Colonic mucosa (tissue), 4 donors: ENCODE measurements at places on chromosomes 2 and 18. TPM values are rescaled to one million over a fixed set of nuclear protein-coding genes. Genes with fewer than 3 reads are reported as not detected.

GRCh38 chr2:194182888-194183287 lies 1474.1 kb upstream of the SLC39A10 start:
- DNase-seq: no peak

The SOX11 gene
- not detected for total RNA-seq

DNA sequence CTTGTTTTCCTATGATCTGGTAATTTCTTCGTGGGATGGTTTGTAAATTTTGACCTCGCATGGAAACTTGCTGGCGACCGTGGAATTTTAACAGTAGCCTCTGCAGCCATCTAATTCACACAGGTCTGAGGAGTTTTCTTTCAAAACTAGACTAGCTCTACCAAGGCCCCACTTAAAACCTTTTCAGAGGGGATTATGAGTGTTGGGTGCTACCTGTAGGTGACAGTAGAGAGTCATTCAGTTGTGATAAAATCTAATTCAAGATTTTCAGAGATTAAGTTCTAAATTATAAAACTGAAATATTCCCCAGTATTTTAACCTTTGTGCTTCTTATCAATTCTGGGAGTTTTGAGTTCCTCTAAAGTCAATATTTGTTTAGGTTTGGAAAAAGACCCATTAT lies 31.0 kb downstream of the THSD7B start:
- no peak for DNase-seq

DNA sequence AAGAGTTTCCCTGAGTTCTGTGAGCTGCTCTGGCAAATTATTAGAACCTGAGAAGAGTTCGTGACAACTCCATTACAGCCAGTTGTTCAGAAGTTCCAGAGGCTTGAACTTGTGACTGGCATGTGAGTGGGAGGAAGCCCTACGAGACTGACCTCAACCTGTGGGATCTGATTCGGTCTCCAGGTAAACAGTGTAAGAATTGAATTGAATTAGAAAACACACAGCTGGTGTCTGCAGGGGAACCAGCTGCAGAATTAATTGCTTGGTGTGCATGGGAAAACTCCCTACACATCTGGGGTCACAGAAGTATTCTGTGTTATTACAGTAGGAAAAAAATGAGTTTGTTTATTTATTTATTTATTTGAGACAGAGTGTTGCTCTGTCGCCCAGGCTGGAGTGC lies 14.0 kb upstream of the ITSN2 start:
- DNase-seq: no peak

DNA sequence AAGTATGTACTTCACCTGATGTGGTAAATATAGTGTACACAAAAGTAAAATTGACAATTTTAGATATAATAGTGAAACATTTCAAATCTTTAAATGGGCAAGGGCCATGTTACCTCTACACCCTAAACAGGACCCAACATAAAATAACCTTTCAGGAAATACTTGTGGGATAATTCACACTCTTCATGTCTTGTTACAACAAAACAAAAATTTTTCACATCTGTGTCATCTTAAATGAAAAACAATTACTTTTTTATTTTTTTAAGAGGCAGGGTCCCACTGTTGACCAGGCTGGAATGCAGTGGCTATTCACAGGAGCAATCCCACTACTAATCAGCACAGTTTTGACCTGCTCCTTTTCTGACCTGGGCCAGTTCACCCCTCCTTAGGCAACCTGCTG lies 42.1 kb downstream of the SRBD1 start:
- DNase-seq: no peak

The SPOPL gene
- total RNA-seq: 38.0 TPM

The EGR4 gene
- not detected for total RNA-seq

The GNLY gene
- 4.7 TPM for total RNA-seq

DNA sequence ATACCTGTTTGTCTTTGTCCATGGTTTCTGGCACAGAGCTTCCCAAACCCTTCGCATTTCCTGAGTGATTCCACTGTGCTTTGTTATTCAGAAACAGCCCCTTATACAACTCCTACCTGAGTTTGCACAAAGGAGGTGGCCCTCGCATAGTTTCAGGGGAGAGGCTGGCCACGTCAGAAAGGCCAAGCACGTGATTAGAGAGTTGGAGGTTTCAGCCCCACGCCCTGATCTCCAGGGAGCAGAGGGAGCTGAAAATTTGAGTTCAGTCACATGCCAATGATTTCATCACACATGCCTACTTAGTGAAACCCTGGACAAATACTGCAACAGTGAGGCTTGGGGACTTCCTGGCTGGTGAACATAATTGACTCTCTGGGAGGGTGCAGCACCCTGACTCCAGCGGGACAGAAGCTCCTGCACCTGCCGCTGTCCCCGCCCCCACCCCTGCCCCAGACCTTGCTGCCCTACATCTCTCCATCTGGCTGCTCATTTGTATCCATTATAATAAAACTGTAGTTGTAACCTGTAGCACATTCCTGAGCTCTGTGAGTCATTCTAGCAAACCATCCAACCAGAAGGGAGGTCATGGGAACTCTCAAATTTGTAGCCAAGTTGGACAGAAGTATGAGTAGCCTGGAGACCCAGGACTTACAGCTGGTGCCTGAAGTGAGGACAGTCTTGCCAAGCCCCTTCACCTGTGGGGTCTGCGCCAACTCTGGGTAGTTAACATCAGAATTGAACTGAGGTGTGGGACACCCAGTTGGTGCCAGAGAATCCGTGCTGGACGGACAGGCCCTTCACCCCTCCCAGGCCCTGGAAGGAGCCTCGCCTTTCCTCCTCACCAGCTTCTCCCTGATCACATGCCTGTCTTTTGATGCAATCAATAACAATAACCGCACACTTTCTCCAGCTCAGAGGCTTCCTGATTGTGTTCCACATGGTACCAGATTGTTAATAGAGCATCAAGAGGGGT lies 224.3 kb downstream of the ANAPC1 start:
- peak; percentile 66 for DNase-seq

The XRCC5 gene
- 205 TPM for total RNA-seq

DNA sequence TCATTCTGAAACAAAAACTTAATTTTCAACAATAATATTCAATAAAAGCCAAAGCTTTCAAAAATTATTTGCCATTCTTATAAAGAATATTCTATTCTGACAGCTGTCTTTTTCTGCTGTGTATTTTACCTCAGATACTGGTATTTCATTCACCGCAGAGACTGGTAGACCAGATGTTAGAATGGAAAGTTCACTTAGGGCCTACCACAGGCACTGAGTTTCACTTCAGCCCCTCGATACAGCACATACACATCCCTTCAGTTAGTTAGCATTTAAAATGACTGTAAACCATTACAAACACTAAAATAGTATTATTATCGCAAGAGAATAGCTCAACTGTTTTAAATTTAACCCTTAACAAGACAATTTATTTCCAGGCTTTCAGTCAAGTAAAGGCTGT lies 24.2 kb upstream of the GATA6 start:
- DNase-seq: no peak

DNA sequence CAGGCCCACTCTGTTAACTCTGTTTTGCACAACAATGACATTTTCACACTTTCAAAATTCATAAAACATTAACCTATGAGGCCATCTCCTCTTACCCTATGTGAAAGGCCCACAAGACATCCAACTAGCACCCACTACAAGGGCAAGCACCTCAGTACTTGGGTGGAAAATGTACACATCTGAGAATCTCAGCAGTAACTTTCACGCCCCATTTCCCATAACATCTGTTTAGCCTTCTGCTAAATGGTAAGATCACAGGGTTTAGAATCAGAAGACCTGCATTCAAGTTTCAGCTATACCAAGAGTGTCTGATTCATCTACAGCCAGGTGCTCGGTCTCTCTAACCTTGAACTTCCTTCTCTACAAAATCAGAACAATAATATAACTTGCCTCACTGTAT lies 89.2 kb downstream of the SP100 start:
- no peak for DNase-seq

DNA sequence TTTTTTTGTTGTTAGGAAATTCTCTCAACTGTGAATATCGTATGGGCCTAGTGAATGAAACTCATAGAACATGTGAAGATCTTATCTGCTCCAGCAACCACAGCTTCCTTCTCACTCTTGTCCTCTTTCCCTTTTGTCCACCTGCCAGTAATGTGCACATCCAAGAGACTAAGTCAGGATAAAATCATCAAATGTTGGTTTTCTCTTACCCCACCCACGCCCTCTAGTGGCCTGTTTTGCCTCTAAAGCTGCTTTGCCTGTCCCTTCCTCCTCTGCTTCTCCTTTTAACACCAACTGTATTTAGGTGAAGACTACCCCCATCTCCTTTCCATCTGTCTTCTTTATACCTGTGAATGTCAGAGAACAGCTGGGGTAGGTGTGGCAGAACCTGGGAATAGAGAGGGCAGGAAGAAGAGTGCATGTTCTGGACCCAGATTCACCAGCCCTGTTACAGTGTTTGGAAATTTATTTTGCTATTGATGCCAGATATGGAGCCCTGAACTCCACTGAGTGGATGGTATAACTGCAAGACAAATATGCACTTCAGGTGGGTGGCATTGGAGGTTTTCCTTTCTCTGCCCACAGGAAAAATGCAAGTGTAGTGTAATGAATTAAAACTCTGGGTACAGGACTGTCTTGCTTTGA lies 8.4 kb upstream of the MGAT5 start:
- DNase-seq: peak; percentile 89

DNA sequence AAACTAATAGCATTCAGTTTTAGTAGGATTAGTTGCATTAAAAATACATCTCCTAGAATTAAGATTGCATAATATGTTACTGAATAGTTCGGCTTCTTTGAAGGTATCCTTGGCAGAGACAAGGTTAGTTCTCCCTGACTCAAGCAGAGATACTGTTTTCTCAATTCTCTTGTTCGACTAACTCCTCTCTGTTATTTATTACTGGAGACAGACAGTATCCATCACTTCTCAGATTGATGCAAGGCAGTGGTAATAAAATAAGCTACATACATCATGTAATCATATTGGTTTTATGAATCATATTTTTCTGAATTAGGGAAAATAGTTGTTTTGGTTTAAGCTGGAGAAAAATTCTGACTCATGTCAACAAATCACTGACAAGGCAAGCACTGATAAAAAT lies 134.8 kb downstream of the SLC8A1 start:
- no peak for DNase-seq

DNA sequence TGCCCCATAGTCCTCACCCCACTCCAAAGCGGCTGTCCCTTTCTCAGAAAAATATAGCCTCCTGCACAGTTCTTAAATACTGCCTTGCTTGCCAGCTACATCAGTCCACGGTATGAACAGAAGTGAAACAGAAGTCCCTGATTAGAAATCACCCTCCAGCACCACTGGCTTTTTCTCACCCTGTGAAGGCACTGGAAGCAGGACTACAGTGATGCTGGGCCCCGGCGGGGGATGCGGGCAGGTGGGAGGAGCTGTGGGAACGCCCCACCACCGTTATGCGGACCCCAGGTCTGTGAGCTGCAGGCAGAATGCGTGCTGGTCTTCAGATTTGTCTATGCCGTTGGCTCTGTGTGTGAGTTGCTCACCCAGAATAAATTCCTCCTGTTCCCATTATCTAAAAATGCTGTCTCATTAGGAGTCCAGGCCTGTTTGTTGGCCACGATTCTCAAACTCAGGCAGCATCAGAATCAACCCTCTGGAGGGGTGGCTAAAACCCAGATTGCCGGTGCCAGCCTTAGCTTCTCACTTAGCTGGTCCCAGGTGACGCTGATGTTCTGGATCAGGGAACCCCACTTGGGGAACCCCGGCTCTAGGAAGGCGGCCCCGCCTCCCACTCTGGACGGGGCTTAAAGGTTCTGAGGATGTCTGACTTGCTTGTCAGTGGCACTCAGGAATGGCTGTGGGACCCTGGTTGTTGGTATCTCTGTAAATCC lies 224.8 kb upstream of the PXDN start:
- DNase-seq: no peak

DNA sequence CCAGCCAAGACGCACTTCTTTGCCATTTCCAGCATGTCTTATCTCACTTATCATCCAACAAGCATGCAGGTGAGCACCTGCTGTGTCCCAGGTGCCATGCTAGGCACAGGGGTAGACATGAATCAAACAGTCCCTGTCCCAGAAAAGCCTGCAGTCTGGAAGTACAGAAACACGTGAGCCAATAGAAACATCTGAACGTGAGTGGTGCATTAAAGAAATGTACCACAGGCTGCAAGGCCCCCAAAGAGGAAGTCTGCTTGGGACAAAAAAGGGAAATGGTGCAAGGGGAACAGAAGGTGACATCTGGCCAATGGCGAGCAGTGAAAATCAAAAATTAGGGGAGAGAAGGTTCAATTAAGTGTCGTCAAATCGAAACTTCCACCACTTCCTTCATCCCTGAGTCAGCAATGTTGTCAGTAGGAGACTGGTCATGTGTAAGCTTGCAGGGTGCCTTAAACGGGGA lies 17.6 kb upstream of the TMEM247 start:
- no peak for DNase-seq

The FOXI3 gene
- total RNA-seq: not detected

GRCh38 chr2:24048769-24049484 lies 614 bp upstream of the FKBP1B start:
- DNase-seq: no peak

The LYPD1 gene
- total RNA-seq: not detected

- DNase-seq: no peak
Measured at GRCh38 chr2:85847051-85847588, 41.7 kb downstream of the ST3GAL5 start.

The MAB21L4 gene
- 22.2 TPM for total RNA-seq

The ANKRD62 gene
- 0.40 TPM for total RNA-seq

The DLX2 gene
- not detected for total RNA-seq

DNA sequence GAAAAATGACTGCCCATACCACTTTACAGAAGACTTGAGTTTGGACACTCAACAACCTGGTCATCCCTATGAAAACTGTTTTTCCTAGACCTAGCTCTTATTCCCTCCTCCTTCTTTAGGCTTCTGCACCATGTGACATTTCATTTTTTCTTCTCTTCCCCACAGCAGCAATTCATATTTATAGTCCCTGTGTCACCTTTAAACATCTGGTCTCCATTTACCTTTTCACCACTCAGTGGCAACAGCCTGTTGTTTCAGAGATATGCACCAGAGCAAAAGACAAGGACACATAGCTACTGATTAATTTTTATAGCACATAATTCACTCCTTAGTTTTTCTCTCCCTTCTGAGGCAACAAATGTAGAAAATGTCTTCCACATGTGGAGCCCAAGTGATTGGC lies 118.7 kb downstream of the RIT2 start:
- DNase-seq: no peak

The IL36A gene
- total RNA-seq: not detected

The TTC32 gene
- total RNA-seq: 9.0 TPM

GRCh38 chr2:174027956-174028355 lies 62.8 kb upstream of the SP3 start:
- DNase-seq: no peak

The SERPINB11 gene
- not detected for total RNA-seq

GRCh38 chr2:179049546-179050311 lies at the start of gene CCDC141:
CCDC141 (minus strand) TSS chr2:179050137; CDS start chr2:179049941, 196 bp downstream.
- DNase-seq: no peak

DNA sequence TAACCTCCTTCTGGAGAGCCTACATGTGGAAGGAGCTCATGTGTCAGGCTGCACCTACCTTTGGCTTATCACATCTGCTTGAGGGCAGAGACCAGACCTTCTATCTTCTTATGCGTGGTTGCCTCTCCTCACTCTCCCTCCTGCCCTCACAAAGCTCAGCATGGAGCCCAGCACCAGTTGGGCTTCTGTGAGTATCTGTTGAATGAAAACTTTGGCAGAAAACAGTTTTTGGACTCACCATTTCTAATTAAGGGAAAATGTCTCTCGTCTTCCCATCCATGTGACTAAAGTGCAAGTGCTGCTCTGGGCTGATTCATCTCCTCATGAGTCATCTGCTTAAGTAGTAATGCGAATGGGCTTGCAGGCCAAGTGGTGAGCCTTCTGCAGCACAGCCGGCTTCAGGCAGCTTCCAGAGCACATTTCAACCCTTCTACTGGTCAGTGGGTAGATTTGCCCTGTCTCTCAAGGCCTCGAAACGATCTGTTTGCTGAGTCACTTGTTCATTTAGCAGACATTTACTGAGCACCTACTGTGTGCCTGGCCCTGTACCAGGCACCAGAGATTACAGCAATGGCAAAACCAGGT lies 102.6 kb downstream of the VSNL1 start:
- no peak for DNase-seq
